Putamen (tissue), 1 donor: ENCODE measurements at places on chromosomes 4 and X.

- DNase-seq, result no peak
Measured at GRCh38 chrX:155505296-155505695, 46.9 kb upstream of the F8A3 start.

- no peak for DNase-seq
Measured at GRCh38 chr4:114464726-114465272, 133.8 kb upstream of the UGT8 start.

DNA sequence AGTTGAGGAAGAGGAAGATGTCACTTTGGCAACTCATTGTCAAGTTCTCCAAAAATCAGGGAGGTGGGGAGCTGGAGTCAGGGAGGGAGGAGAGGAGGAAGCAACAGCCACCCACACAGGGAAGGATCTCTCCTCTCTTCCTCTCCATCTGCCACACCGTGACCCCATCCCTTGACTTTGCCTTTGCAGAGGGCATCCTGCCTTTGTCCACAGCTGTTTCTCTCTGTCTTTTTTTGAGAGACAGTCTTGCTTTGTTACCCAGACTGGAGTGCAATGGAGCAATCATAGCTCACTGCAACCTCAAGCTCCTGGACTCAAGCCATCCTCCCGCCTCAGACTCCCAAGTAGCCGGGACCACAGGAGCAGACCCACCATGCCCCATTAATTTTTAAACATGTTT, 276.0 kb downstream of the SHOX start:
- no peak for DNase-seq

DNA sequence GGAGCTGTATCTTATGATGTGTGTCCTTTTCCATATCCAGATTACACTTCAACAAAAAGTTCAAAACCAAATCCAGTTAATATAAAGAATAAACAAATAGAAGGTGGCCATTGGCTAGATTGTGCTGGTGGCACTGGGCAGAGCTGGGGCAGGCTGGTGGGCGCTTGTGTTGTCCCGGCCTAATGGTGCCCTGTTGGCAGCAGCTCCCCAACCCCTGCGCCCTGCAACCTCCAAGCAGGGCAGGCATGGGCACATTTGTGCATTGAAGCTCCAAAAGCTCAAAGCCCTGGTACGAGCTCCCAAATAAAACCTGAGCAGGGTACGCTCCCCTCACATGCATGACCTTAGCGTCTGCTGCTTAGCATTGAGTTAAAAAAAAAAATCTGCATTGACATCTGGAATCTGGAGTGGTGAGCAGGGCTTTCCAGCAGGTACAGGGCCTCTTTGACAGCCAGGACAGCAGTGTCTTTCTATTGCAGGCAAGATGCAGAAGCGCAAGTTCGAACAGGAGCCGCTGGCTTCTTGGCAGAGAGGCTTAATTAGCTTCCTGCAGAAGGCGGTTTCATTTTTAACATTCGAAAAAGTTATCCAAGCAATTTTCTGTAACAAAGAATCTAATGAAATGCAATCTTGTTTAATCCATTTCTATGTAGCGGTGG, 25.9 kb upstream of the NYX start:
- no peak for DNase-seq

- DNase-seq, result no peak
Measured at GRCh38 chr4:97643179-97643578, 500.1 kb downstream of the STPG2 start.

- DNase-seq, result peak; percentile 76
Measured at GRCh38 chrX:110450050-110450449, 91.4 kb downstream of the RTL9 start.

DNA sequence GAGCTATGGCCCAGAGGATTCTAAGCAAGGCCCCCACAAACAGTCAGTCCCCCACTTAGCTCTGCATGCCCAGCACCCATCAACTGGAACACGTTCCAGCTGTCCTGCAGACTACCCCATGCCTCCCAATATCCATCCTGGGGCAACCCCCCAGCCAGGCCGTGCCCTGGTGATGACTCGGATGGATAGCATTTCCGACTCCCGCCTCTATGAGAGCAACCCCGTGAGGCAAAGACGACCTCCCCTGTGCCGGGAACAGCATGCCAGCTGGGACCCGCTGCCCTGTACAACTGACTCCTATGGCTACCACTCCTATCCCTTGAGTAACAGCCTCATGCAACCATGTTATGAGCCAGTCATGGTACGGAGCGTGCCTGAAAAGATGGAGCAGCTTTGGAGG, 32.0 kb downstream of the LAS1L start:
- no peak for DNase-seq

GRCh38 chrX:152025656-152026440, 51.4 kb upstream of the GABRE start:
- no peak for DNase-seq

- no peak for DNase-seq
Measured at GRCh38 chr4:74890341-74890740, 42.6 kb upstream of the PARM1 start.
